Stimulated activated CD4-positive, alpha-beta T cell treated with anti-CD3 and anti-CD28 coated beads, Interleukin-4, amount 100 ng/mL, for 48 hours (primary cell): ENCODE measurements at places on chromosomes 3 and 15.
A peak's percentile ranks its signal among the peaks of the same experiment; 100 is the strongest.

DNA sequence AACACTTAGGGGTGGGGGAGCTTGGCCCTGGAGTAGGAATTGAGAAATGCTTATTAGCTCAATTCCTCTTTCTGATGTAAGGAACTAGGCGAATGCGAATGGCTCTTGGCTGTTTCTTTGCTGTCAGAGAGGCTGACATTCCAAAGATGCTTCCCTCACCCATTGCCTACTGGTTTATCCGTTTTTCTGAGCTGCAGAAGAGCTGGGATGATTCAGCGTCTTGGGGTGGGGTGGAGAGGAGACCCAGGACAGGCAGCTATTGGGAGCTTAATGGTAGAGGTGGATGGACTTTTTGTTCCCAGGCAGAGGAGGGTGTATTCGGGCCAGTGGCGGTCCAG lies 9.8 kb downstream of the PLEKHO2 start:
- DNase-seq, result no peak

- no peak for DNase-seq
Observed at GRCh38 chr15:31004220-31004733, 12.8 kb upstream of the MTMR10 start.

- DNase-seq, result no peak
Observed at GRCh38 chr15:41022487-41023090, 69.3 kb downstream of the CHAC1 start.

GRCh38 chr3:72951259-72951722 lies 45.3 kb upstream of the PPP4R2 start:
- no peak for DNase-seq

DNA sequence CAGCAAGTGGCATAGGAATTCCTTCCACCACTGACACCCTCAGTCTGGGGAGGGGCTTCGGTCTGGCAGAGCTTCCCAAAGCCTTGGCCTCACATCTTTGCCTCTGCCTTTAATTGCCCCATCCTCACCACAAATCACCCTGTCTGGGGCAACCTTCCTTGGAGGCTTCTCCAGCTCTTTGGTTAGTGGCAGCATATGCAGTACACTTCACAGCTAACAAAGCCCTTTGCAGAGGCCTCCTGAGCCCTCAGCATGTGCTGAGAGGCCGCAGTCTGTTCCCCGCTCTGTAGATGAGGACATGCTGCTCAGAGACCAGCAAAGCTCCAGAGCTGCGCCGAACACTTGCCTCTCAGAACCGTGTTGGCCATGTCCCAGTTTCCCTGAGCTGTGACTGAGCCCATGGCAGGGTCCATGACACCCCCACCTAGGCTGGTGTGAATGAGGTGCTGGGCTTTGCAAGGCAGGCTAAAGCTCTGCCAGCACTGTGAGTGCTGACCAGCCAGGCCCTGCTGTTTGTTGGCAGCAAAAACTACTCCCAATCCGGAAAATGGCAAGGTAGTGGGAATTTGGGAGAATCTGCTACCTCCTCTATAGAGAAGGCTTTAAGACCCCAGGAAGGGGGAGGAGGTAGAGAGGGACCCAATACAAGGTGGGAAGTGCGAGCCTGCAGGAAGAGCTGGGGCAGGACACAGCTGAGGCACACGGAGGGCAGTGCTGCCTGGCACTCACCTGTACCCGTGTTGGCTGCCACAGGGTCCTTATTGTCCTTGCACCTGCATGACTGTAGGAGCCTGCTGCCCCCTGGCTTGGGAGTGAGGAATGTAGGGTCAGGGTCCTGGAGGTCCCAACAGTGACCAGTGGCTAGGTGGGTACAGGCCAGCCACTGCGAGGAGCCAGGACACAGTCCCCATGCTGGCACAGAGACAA lies 8.4 kb upstream of the KLF15 start:
- DNase-seq, result no peak

DNA sequence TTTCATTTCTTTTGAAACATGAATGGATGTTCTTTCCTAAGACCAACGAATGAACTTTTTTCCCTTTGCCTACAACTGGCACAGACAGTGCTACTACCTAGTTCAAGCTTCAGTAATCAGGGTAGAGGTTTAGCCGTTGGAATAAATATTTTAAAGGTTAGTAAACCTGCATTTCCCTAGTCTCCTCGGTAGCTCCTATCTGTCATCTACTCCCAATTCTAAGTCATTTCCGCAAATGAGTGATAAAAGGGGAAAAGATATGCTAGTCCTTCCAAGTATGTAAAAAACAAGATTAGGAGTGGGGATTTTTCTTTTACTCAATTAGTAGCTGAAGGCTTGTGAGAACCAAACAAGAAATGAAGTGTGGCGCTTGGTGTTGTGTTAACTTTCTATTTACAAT lies 15.2 kb downstream of the SLTM start:
- no peak for DNase-seq

- DNase-seq, result peak; percentile 15
Observed at GRCh38 chr15:80152896-80153876, at the start of gene FAH. TSS of gene FAH (plus strand) at chr15:80152999. CDS start at chr15:80153055, 56 bp downstream.

GRCh38 chr15:28086175-28086703 lies 12.9 kb downstream of the OCA2 start:
- DNase-seq, result no peak

- DNase-seq, result no peak
Observed at GRCh38 chr3:166283840-166284239, 446.6 kb upstream of the BCHE start.

GRCh38 chr3:89699229-89699628 lies 591.8 kb downstream of the EPHA3 start:
- no peak for DNase-seq

GRCh38 chr3:102827386-102827785 lies 392.6 kb downstream of the ZPLD1 start:
- DNase-seq, result no peak

DNA sequence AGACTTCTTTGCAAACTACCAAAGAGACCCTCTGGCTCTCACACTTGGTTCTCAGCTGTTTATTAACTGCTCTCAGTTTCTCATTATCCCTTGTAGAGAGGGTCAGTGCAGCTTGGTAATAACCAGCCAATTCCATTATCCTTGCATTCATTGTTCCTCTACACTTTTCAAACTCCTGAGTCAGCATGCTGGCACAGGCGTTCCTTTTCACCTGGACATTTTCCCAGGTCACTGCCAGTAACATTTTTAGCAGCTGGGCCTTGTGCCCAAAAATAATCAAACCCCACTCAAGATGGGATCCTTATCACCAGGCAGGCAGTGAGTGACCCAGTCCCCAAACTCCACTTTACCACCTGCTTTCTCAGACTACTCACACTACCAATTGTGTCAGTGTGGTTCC lies 4.8 kb upstream of the SUMF1 start:
- DNase-seq, result no peak

GRCh38 chr3:45705839-45706808 lies 16.9 kb downstream of the SACM1L start:
- no peak for DNase-seq

- no peak for DNase-seq
Observed at GRCh38 chr3:9226326-9226725, 23.1 kb downstream of the SRGAP3 start.

- DNase-seq, result peak; percentile 17
Observed at GRCh38 chr15:52112203-52112750, 298 bp downstream of the BCL2L10 start.

GRCh38 chr15:84702961-84703482 lies 12.9 kb downstream of the SEC11A start:
- no peak for DNase-seq

- DNase-seq, result no peak
Observed at GRCh38 chr3:1830851-1831250, 267.8 kb upstream of the CNTN4 start.

DNA sequence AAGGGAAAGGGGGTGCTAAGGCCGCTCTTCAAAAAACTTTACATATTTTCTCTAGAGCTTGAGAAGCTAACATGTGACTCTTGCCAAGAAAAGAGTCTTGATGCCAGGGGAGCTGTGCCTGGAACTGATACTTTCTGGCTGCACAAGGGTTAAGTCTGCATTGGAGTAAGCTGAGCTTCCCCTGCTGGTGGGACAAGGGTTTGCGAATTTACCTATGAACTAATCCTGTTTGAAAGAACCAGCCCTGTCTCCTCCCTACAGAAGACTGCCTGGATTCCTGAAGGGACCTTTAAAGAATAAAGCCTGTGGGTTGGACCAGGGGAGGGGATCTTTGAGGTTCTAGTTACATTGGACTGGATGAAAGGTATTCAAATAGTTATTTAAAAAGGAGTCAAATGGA lies 58.3 kb upstream of the EPHA3 start:
- no peak for DNase-seq

DNA sequence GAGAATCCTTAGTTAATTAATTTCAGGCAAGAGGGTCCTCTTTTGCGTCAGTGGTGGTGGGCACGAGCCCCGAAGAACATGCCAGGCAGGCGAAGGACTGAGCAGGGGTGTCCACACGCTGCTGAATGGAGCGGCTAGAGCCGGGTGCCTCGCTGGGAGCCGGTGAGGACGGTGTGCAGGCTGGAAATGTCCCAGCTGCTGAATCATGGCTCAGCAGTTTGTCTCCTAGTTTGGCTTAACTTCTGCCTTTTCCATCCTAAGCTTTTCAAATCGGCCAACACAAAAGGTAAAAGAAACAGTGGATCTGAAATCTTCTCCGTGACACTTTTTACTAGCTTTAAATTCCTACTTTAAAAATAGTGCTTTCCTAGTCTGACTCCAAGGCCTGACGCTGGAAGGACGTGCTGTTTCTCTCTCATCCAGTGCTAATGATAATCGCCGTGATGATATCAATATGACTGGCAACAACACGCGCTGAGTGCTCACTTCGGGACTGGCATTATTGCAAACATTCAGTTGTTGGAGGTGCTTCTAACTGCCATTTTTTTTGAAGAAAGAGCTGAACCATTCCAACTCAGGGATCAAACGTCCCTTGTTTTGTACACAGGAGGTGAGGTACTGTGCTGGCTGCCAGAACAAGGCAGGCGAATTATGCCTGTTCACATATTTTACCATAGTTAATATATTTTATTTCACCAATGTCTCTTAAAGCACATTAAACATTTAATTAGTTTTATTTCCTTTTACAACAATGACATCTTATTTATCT lies 19.8 kb downstream of the PCSK6 start:
- no peak for DNase-seq

GRCh38 chr3:188706176-188706575 lies 465.6 kb upstream of the TPRG1 start:
- no peak for DNase-seq

DNA sequence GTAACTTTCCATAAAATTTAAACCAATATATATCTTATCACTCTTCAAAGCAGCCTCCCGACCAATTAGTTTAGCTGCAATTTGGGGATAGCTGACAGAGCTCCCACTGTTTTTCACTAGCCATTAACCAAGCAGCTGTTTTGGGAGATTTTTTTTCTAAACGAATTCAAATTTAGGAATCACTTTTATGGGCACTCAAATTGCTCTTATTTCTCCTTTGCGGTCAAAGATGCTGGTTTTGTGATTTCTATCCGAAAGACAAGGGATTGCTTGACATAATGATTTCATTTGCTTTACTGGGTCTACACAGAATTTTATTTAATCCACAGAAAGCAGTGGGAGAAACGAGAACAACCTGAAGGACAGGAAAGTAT lies 505.7 kb upstream of the IL12A start:
- DNase-seq, result no peak

DNA sequence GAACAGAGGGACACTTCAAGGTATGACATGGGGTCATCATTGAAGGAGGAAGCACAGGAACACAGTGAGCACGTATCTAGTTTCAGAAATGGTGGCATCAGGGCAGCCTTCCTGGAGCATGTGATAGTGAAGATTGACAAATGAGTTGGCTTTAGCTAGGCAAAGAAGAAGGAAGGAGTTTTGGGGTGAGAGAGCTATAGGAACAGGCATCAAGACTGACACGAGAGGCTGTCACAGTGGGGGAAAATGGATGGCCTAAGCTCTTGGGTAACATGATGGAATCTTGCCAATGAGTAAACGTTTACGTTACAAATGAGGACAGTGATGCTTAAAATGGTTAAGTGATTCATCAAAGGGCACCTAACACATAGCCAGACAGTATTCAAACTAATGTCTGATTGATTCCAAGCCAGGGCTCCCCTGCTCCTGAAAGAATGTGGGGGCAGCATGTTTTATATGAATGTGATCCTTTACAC lies 23.1 kb upstream of the GPR171 start:
- no peak for DNase-seq

DNA sequence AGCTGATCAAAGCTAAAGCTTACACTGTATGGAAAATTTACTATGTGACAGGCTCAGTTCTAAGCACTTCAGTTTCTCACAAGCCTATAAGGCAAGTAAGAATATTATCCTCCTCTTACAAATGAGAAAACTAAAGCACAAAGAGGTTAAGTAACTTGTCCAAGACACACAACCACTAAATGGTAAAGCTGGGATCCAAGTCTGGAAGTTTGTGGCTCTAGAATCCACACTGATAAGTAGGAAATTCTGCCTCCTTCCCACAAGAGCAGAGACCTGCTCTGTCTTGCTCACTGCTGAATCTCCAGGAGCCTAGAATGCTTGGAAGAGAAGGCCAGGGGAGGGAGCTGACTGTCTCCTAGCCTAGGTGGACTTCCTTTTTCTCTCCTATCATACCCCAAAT lies 60.6 kb downstream of the MAGI1 start:
- DNase-seq, result no peak

DNA sequence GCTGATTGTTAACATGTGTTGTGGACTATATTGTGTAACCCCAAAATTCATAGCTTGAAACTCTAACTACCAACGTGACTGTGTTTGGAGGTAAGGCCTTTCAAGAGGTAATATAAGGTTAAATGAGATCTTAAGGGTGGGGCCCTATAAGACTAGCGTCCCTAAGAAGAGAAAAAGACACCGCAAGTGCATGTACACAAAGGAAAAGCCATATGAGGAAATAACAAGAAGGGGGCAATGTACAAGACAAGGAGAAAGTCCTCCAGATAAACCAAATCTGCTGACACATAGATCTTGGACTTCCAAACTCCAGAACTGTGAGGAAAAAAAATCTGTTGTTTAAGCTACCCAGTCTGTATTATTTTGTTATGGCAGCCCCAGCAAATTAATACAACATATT lies 8.6 kb downstream of the DMXL2 start:
- no peak for DNase-seq

- DNase-seq, result no peak
Observed at GRCh38 chr15:37289109-37289765, 188.9 kb upstream of the MEIS2 start.

GRCh38 chr15:101045236-101045646 lies 126.1 kb downstream of the LRRK1 start:
- DNase-seq, result no peak

- no peak for DNase-seq
Observed at GRCh38 chr15:72585476-72586058, 68.9 kb upstream of the GOLGA6B start.

DNA sequence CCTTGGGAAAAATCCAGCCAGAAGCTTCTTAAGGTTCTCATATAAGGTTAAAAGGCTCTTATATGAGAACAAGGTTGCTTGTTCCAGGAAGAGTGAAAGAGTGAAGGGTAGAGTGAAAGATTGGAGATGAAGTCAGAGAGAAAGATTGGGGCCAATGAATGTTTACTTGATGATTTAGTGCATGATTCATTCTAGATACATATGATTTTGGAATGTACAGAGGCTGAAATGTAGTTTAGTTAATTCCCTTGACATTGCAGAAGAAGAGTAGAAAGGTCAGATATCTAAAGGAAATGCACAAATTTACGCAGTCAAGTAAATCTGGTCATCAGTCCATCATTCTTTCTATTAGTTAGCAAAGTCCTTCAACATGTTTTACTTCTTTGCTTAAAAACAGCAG lies 619.8 kb upstream of the ZNF717 start:
- DNase-seq, result no peak

GRCh38 chr3:135040321-135041240 lies 245.5 kb downstream of the EPHB1 start:
- no peak for DNase-seq

- no peak for DNase-seq
Observed at GRCh38 chr3:23741036-23741706, 64.6 kb upstream of the UBE2E1 start.

- no peak for DNase-seq
Observed at GRCh38 chr3:193987186-193987585, 148.8 kb upstream of the HES1 start.

GRCh38 chr3:124221422-124221821 lies 229.5 kb upstream of the ROPN1 start:
- no peak for DNase-seq
